ENCODE measurements at places on chromosomes 2 and 18.

DNA sequence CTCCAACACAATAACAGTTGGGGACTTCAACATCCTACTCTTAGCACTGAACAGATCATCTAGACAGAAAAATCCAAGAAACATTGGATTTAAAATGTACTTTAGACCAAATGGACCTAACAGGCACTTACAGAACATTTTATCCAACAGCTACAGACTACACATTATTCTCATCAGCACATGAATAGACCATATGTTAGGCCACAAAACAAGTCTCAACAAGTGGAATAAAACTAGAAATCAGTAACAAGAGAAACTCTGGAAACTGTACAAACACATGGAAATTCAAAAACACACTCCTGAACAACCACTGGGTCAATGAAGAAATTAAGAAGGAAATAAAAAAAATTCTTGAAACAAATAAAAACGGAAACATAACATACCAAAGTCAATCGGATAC is 117.5 kb downstream of the ACVR1 start:
- no peak for DNase-seq

DNA sequence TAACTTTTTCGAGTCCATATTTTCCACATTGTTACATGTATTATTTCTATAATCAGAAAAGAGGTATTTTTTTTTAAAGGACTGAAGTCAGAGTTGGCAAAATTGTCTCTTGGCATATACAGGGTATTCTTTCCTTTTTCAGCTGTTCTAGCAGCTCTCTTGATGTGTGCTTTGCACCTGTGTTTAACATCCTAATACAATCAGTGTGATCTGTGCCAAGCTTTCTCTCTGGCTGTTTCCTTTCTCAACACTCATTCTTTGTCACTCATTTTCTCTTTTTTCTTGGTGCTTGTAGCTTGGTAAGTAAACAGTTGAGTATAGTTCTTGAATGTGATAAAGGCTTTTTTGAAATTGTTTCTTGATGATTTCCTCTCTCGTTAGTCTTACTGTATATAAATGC is 9.2 kb downstream of the RNMT start:
- no peak for DNase-seq

DNA sequence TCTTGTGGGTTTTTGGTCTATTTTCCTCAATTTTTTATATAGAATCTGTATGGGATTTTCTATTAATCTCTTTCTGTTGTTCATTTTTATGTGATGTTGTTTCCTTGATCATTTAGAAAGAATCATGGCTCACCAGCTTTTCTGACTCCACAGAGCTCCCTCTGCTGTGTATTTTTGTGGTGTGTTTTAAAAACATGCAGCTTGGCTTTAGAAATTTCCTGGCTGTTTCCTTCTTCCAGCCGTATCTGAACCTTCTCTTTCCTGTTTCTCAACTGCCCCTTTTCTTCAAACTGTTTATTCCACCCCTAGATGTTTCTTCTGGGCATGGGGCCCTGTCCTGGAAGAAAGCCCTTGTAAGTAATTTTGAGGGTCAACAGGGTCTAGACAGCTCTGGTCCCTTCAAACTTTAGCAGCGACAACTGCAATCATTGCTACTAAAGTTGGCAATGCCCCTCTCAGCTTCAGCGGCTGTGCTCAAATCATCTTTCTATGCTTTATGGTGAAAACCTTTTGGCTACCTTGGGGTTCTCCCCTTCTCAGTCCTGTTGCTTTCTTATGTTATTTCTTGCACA is 17.6 kb upstream of the COPS8 start:
- no peak for DNase-seq

- no peak for DNase-seq
These were observed 252.1 kb downstream of the RBM43 start for GRCh38 chr2:151009437-151010175.

All from AML-193 (cell line).